Sigmoid colon (tissue), 7 donors: ENCODE measurements at places on chromosomes 5 and 9.
A peak's percentile ranks its signal among the peaks of the same experiment; 100 is the strongest.

DNA sequence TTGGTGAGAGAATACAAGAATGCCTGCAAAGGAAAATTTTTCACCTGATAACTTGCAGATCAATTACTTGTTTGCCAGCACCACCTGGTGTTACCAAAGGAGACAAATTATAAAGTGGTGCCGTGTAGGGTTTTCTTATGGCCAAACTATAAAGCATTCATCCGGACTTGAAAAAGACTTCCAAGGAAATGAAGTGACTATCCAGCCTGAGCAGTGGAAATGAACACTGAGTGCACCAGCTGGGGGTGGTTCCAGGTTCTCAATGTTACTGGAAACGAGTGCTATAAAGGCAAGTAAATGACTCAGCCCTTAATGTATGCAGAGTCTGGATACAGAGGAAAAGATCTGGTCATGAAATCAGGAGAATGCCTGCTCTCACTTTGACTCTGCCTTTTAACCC lies 113.1 kb downstream of the DNAH5 start:
- DNase-seq, result no peak

- no peak for DNase-seq
Measured at GRCh38 chr5:17277907-17278306, 60.5 kb downstream of the BASP1 start.

DNA sequence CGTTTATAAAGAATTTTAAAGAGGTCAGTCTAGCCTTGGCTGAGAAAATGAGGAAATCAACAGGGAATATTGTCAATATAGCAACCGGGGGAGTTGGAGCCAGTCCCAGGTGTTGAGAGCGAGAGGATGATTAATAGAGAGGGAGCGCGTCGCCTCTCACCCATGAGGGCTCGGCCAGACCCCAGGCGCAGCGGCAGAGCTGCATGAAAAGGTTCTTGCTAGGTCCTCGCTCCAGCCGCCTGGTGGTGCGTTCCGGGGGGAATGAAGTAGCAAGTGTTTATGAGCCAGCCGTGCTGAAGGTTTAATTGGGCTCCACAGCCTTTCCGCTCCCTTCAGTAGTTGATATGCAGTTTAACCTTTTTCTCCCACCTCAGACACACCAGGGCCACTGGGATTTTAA lies 167.3 kb upstream of the IRX1 start:
- no peak for DNase-seq

- peak; percentile 96 for DNase-seq
Measured at GRCh38 chr9:12776513-12777055, 1.8 kb downstream of the LURAP1L start.

DNA sequence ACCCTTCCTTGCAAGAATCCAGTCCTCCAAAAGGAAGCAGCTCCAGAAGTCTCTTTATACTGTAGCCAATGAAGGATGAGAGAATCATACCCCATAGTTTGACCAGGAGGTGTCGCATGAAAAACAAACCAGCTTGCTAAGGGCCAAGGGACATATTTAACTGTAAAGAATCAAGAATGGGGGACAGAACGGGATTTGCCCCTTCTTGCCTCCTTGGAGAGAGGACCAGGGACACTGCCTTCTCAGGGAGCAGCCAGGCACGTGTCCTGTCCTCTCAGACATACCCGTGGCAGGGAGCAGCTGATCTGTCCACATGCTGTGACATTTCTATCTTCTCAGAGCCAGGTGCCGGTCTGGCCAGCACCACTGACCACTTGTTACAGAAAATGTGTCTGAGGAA lies 11.7 kb downstream of the PRUNE2 start:
- DNase-seq, result no peak
